ENCODE measurements at places on chromosomes 12 and 14. TPM values are rescaled to one million over a fixed set of nuclear protein-coding genes. Genes with fewer than 3 reads are reported as not detected.

The KLHL33 gene
- total RNA-seq, result 0.07 TPM

The KRT78 gene
- not detected for total RNA-seq

GRCh38 chr14:101862711-101863110 is 101.2 kb downstream of the PPP2R5C start:
- H3K27me3 ChIP-seq, result no peaks in the 10 kb centered on the region
- H3K27ac ChIP-seq, result peak overlapping the region; percentile 16
- H3K4me3 ChIP-seq, result no peak overlapping the region
- H3K36me3 ChIP-seq, result no peaks in the 10 kb centered on the region
- peak; percentile 64 for DNase-seq

- H3K4me3 ChIP-seq, result peak overlapping the region; percentile 43
- peaks cover 7% of the 10 kb centered on the region for H3K4me1 ChIP-seq
- peak; percentile 52 for DNase-seq
Measured at GRCh38 chr14:89564286-89564957, 147.4 kb upstream of the FOXN3 start.

GRCh38 chr12:66664076-66664475 is 14.8 kb downstream of the GRIP1 start:
- no peaks in the 10 kb centered on the region for H3K36me3 ChIP-seq
- peaks cover 13% of the 10 kb centered on the region for H3K4me1 ChIP-seq
- no peak overlapping the region for H3K27ac ChIP-seq
- no peaks in the 10 kb centered on the region for H3K27me3 ChIP-seq
- no peak overlapping the region for H3K4me3 ChIP-seq

The PRB2 gene
- not detected for total RNA-seq

The LUM gene
- total RNA-seq, result 128 TPM

- no peaks in the 10 kb centered on the region for H3K36me3 ChIP-seq
- H3K4me1 ChIP-seq, result peaks cover under 1% of the 10 kb centered on the region
- no peak overlapping the region for H3K4me3 ChIP-seq
- H3K27me3 ChIP-seq, result peaks cover 5% of the 10 kb centered on the region
- H3K27ac ChIP-seq, result no peak overlapping the region
Measured at GRCh38 chr14:49506650-49507049, 79.5 kb downstream of the RPS29 start.

GRCh38 chr12:105492591-105493545 is 162.4 kb downstream of the C12orf75 start:
- DNase-seq, result peak; percentile 96
- H3K4me1 ChIP-seq, result peaks cover 18% of the 10 kb centered on the region
- no peaks in the 10 kb centered on the region for H3K36me3 ChIP-seq

GRCh38 chr14:91140672-91141071 is 26.8 kb downstream of the DGLUCY start:
- H3K27me3 ChIP-seq, result peaks cover 40% of the 10 kb centered on the region
- no peak for DNase-seq
- no peak overlapping the region for H3K27ac ChIP-seq

DNA sequence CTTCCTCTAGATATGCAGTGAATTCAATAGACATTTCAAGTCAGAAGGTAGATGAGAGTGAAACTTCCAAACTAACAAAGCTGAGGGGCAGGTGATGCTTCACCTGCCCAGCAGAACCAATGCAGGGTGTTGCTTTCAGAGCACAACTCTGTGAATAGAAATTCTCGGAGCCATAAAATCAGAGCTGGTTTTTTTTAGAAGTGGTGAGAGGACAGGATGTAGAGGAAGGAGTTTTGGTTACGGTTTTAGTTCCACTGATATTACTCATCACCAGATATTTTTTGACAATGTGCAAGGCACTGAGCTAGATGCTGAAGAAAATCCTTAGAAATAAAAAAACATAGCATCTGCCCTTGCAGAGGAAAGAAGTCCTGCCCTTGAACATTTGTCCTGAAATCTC is 62.2 kb downstream of the BMP4 start:
- no peaks in the 10 kb centered on the region for H3K27me3 ChIP-seq
- H3K4me1 ChIP-seq, result peaks cover 16% of the 10 kb centered on the region
- H3K27ac ChIP-seq, result no peak overlapping the region
- no peaks in the 10 kb centered on the region for H3K36me3 ChIP-seq
